ENCODE measurements at places on chromosomes 4 and X.

DNA sequence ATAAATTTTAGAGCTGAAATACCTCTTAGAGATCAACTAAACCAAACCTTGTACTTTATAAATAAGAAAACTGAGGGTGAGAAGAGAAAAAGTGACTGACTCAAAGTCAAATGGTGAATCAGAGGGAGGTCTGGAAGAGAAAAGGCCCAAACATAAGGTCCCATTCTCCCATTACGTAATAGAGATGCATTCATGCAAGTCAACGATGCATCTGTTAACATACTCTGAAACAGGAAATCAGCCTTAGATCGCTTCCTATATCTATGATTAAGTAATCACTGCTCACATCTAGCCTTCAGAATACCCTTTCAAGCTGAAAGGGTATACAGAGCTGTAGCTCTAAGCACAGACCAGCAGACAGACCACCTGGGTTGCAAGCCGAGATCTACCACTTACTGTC is 6.5 kb downstream of the RNF150 start:
- DNase-seq, result no peak

GRCh38 chr4:15149234-15149838 is 147.1 kb downstream of the CPEB2 start:
- no peak for DNase-seq

DNA sequence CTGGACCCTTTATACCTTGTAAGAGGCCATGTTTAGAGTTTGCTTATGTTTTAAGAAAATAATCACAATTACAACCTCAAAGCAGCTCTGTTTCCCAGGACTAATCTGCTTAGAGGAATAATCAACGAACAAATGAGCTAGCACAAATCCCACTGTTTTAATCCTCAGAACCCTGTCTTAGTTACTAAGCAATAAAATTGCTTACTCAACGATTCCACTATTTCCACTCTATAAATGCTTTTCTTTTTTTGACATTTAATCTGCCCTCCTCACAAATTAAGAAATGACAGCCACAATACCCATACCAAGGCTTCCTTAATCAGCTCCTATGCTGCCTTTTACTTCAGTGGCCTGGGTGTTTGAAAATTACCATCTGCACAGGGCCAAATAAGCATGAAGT is 48.8 kb downstream of the FAM120C start:
- no peak for DNase-seq

DNA sequence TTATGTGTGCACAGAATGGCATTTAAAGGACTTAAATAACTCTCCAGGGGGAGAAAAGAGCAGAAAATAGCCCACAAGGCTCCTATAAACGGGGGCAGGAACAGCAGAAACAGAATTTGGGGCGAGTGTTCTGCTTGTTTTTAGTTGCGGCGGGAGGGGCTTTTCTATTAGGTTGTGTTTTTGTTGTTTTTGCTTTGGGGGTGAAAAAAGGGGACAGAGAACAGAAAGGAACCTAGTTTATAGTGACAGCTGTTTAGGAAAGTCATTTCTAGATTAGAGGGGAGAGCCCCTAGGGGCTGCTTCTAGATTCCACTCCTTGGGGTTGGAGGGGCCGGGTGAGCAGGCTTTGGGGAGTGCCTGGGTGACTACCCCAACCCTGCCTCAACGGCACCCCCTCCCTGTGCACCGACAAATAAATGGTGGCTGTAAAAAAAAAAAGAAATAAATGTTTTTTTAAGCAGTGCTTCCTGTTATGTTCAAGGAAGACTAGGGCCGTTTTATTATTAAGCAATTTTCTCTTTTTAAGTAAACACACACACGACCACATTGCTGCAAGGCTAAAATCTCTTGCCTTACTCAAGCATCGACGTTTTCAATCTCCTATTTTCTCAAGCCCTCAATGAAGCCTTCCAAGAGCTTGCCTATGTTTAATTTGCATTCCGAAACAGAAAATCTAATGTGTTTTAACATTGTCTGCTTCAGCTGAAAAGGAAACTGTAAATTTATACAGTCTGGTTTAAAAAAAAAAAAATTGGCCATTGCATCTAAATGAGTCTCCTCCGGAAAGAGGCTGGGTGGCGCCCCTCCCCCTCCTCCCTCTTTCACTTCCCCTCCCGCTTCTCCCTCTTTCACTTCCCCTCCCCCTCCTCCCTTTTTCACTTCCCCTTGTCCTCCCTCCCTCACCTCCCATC is 123.3 kb upstream of the TBL1X start:
- DNase-seq, result no peak

DNA sequence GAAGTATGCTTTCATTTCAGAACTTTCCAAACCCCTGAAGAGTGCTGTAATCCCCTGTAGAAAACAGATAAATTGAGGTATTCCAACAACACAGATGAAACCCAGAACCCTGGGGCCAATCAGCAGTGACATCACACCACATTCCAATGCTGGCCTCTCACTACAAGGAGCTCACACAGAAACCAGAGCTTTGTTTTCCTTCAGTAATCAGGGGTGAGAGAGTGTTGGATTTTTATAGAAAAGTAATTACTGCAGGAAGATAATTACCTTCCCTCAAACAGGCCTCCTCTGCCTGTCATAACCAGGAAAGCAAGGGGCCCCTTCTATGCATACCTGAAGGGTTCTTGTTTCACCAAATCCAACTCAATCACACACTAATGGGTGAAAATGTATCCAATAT is 246.2 kb downstream of the SCFD2 start:
- DNase-seq, result no peak

- no peak for DNase-seq
These were observed 294.6 kb downstream of the ANK2 start for GRCh38 chr4:113344100-113344499.

DNA sequence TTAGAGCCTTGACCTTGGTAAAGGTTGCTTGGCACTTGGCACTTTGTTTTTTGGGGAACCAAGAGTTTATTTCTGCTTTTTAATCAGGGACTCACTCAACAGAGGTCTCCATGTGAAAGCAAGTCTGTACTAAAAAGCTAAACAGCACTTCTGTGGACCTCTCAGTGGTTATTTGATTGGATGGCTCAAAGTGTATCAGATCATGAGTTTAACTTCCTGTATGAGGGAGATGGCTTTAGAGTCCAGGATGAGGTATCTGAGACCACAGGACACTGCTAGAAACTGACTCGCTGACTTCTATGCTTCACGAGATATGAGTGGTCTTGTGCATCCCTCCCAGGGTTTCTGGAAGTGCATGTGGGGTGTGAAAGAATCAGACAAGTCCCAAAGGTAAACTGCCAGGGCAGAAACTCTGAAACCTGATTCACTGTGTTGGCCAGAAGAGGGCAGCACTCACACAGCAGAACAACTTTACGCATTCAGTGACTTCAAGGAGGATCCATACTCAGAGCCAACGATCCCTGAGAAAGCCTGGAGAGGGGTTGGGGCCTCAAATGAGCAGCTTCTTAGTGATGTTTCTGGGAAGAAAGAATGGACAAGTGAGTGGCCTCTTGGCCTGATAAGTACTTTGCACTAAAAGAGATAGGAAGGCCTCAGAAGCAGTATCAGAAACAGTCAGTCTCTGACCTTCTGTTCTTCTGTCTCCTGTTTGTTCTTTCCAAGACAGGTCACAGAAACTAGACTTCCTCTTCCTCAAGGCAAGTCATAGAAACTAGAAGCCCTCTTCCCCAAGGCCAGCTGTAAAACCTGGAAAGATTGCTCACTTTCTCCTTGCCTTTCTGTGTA is 220.3 kb upstream of the CXCL13 start:
- peak; percentile 26 for DNase-seq

GRCh38 chrX:3159995-3160720 is 118.9 kb downstream of the ARSF start:
- no peak for DNase-seq

GRCh38 chrX:64976673-64977040 is 407 bp upstream of the ZC4H2 start:
- DNase-seq, result no peak

DNA sequence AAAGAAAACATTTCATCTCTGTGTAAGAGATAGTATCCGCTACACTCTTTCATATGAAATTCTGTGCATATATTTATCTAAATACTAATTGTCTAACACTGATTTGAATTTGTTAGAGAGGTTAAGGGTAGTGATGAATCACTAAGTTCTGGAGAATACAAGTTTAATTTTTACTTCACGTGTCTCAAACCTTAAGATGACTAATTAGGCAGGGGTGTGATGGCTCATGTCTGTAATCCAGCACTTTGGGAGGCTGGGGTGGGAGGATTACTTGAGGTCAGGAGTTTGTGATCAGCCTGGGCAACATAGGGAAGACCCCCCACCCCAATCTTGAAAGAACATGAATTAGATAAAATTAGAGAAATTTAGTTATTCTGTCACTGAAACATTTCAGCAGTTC is 2241.9 kb downstream of the PCDH7 start:
- DNase-seq, result no peak

DNA sequence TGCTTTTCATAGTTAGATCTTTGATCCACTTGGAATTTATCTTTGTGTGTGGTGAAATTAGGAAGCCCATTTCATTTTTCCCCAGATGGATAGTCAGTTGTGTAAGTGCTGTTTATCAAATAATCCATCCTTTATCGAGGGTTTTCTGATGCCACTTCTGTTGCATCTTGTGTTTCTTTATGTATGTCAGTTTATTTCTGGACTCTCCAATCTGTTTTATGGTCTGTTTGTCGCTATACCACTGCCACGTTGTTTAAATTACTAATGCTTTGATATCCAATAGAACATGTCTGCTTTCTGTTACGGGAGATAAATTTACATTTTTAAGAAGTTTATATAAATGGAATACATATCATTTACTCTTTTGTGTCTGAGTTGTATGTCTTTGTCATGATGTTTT is 21.0 kb downstream of the CD38 start:
- no peak for DNase-seq
